ENCODE measurements at places on chromosomes 3 and 15.

DNA sequence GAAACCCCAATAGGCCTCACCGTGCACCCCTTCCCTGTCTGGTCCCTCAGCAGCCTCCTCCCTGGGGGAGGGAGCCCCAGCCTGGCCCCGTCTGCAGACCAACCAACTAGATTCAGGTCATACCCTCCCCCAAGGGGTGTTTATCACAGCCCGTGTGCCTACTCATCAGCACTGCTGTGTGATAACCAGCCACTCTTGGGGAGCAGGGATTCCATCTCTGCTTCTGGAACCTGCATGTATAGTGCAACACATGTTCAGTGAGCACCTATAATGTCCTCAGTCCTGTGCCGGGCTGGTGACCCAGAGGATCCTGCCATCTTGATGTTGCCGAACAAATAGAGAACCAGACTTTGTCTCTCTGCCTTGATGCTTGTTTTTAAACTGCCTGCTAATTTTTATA is 6.6 kb upstream of the SLCO2A1 start:
- DNase-seq, result no peak

GRCh38 chr3:43629741-43630140 is 7.9 kb upstream of the ANO10 start:
- no peak for DNase-seq

DNA sequence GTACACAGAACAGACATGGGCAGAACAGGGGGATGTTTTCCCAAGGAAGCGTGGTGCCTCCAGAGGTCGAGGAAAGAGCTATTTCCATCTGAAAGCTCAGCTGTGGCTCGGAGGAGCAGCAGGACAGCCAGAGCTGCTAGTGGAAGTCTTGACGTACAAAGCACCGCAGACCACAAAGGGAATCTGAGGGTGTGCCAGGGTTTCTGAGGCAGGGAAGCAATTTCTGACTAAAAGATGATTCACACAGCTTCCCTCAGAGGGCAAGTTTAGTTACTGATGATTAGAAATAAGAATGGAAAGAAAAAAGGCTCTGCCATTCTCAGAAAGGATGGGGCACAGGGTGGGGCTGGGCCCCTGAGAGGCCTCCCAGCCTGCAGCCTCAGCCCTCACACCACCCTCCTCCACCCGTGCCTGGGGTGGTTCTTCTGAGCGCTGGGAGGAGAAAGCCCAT is 45.8 kb upstream of the SEC13 start:
- no peak for DNase-seq

GRCh38 chr3:150421799-150422548 is 13.9 kb downstream of the TSC22D2 start:
- DNase-seq, result no peak

DNA sequence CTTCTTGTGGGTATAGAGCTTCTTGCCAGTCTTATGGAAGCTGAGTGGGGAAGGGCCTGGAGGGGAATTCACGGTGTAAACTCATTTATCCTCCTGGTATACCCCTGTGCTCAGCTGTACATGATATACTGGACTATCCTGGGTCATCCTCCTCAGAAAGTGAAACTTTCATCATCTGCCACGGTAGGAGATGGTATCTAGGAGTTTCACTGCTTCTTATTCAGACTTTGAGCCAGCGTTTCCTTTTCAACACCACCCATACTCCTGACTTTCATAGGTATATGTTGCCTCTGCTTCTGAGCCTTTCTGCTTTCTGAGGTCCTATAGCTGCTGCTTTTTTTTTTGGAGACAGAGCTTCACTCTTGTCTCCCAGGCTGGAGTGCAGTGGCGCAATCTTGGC is 15.6 kb downstream of the SENP5 start:
- DNase-seq, result no peak

GRCh38 chr15:82093774-82094211 is 48.0 kb upstream of the MEX3B start:
- no peak for DNase-seq

DNA sequence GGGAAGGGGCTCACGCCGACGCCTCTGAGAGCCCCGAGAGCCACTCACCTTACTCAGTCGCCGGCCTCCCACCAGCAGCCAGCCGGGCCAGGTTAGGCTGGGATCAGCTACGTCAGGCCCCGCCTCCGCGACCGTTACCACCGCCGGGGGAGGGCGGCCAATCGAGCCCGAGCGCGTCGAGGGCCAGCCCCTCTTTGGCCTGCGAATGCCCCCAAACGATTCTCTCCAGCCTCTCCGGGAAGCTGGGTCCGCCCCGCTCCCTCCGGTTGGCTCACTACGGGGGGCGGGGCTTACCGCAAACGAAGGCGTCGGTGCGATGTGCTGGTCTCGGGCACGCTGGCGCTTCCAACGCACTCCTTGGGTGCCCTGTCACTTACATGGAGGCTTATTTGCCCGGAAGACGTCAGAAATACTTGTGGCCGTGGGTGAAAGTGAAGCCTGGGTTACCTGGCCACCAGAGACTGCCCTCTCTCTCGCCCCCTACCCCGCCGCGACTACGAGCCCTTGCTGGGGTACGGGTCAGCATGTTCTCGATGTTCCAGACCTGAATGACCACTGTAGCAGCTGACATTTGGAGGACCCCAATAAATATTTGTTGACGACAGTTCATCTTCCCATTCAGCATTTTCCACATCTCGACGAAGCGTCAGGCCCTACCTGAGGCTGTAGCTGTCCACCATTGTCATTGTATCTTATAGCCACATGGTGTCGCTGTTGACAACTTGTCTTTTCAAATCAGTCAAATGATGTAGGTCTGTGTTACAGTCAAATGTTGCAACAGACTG is at the start of gene CEP70:
CEP70 (minus strand) TSS at position 111 of the 785 bp plus-strand sequence. CDS start 21,333 bp downstream, outside the sequence.
- peak; percentile 95 for DNase-seq

GRCh38 chr3:87575550-87575949 is 299.2 kb upstream of the POU1F1 start:
- no peak for DNase-seq

- DNase-seq, result no peak
Observed at GRCh38 chr15:84669726-84670125, 11.7 kb upstream of the NMB start.

DNA sequence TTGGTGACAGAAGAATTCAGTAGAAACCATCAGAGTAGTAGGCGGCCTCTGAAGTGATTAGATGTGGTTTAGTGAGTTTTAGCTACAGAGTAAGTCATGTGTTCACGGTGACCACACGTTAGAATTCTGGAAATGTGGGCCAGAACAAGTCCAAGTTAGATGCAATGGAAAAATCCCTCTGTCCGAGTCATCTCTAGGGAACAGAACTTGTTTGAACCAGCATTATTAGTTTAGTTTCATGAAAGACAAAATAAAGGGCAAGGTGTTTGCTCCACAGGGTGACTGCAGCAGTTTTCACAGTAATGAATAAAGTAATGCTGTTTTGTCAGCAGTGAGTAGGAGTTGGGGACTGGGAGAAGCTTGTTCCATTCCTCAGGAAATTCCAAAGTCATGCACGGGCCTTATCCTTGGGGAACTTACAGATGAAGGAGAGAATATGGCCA is 100.2 kb downstream of the CGNL1 start:
- no peak for DNase-seq

- no peak for DNase-seq
Observed at GRCh38 chr3:115930922-115931321, 307.6 kb downstream of the GAP43 start.

- peak; percentile 96 for DNase-seq
Observed at GRCh38 chr3:158167737-158168557, 58.1 kb downstream of the RSRC1 start.

DNA sequence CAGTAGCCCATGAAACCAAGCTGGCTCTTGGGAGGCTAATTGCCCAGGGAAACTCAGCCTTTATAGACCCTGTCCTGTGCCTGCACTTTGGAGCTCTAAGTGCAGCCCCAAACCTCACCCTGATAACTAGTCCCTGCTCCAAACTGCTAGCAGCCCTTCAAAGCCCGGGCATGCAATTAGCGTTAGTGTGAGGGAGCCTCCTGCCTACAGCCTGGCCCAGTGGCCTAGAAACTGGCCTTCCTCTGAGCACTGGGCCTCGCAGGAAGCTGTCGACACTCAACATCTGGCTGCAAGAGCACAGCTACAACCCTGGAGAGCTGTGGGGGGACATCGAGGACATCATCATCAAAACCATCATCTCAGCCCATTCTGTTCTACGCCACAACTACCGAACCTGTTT is 7.7 kb upstream of the NGRN start:
- no peak for DNase-seq

- no peak for DNase-seq
Observed at GRCh38 chr3:177250151-177250550, 52.9 kb upstream of the TBL1XR1 start.

- DNase-seq, result no peak
Observed at GRCh38 chr15:88627463-88627862, 6.3 kb downstream of the AEN start.

- DNase-seq, result no peak
Observed at GRCh38 chr3:37813403-37813802, 48.3 kb upstream of the CTDSPL start.

- DNase-seq, result peak; percentile 91
Observed at GRCh38 chr15:69576035-69576526, 123.5 kb downstream of the RPLP1 start.

DNA sequence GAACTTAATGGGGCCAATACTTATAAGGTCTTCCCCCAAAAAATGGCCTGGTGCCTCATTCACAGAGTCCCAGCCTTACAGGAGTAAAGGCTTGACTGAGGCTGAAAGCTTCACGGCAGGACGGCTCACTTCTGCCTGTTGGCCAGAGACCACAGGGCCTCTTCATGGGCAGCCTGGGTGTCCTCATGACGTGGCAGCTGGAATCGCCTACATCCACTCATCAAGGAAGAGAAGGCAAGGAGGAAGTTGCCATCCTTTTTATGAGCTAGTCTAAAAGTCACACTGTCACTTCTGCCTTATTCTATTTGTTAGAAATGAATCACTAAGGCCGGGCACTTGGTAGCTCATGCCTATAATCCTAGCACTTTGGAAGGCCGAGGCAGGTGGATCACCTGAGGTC is 89.3 kb upstream of the DGKG start:
- DNase-seq, result no peak

GRCh38 chr3:99066863-99067262 is 165.4 kb upstream of the DCBLD2 start:
- DNase-seq, result no peak
